Uterine smooth muscle cell (primary cell): ENCODE measurements at places on chromosomes 6 and 20. TPM values are rescaled to one million over a fixed set of nuclear protein-coding genes. Genes with fewer than 3 reads are reported as not detected.

Gene LINC00237
- not detected in 2 replicates for total RNA-seq

Gene DCDC2
- 1.1 and 6.1 TPM in 2 replicates for total RNA-seq

Gene TFAP2C
- 8.5 and 9.5 TPM in 2 replicates for total RNA-seq

Gene RGS17
- 27.5 and 35.9 TPM in 2 replicates for total RNA-seq

Gene EPPIN
- not detected in 2 replicates for total RNA-seq

Gene GSTA1
- total RNA-seq: not detected in 2 replicates
